Activated CD8-positive, alpha-beta memory T cell treated with anti-CD3 and anti-CD28 coated beads for 1 hour (primary cell): ENCODE measurements at places on chromosomes 3 and 15.

DNA sequence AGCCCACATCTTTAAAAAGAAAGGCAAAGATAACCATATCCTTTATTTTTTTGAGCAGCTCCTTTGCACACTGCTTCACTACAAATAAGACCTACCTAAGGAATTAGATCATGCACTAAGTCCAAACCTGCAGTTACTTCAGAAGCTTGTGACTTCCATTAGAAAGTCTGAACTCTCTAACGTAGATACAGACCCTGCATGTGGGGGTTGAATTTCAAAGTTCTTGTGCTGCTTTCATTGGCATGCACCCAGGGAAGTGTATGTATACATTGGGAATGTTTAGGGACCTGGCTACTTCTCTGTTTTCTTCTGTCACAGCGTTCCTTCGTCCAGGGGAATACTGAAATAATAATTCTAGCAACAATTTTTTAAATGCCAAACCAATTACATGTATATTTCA, 185.2 kb upstream of the IL12A start:
- no peak for DNase-seq

GRCh38 chr3:177824841-177825240, 627.6 kb upstream of the TBL1XR1 start:
- no peak for DNase-seq

DNA sequence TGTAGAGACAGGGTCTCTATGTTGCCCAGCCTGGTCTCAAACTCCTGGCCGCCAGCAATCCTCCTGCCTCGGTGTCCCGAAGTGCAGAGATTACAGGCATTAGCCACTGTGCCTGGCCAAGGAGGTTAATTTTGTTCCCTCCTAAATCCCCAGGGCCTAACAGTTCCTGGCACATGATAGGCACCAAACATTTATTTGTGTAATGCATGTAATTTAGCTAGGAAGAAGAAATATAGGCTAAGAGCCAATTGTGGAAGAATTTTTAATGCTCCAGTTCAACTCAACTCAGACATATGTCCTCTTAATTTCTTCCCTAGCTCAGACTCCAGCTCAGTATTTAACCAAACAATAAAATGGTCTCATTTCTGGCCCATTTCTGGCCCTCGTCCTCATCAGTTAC, 7.7 kb upstream of the ZNF592 start:
- DNase-seq = no peak

- DNase-seq = no peak
Observed at GRCh38 chr15:28962851-28963710, 77.3 kb downstream of the APBA2 start.

- DNase-seq = no peak
Observed at GRCh38 chr3:39064646-39065045, 12.8 kb downstream of the WDR48 start.

DNA sequence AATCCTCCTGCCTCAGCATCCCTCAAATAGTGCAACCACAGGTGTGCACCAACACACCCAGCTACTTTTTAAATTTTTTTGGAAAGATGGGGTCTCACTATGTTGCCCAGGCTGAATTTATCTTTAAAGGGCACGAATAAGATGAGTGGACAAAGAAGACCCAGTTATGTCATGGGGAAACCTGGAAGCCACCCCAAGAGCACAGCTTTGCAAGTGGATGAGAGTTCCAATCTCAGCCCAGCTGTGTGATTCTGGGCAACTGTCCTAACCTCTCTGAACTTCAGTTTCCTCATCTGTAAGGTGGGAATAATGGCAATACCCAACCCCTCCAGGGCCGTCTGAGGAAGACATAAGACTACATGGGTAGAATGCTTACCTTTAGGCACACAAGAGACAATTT, 32.2 kb downstream of the DNAJB8 start:
- DNase-seq = no peak

DNA sequence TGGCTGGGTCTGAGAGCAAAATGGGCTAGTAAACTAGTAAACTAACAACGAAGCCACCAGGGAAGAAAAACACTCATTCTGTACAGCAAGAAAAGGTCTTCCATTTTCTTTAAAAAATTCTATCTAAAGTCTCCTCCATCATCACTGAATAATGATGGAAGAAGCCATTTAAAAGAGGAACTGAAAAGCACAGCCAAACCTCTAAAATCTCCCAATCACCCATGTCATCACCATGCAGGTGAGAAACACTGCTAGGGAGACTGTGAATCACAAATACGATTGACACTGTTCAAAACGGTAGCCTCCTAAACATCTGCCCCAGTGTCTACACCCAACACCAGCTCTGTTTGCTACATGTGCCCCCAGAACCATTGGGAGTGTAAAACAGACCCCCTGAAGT, 140.4 kb downstream of the RORA start:
- DNase-seq = no peak

GRCh38 chr3:130904491-130904890, 10.6 kb downstream of the ATP2C1 start:
- DNase-seq = no peak

- DNase-seq = no peak
Observed at GRCh38 chr3:127208483-127209100, 15.7 kb downstream of the PRR23E start.

- no peak for DNase-seq
Observed at GRCh38 chr15:82807920-82808633, 1.4 kb upstream of the WHAMM start.
